ENCODE measurements at places on chromosomes 3 and 15.
A peak's percentile ranks its signal among the peaks of the same experiment; 100 is the strongest.

DNA sequence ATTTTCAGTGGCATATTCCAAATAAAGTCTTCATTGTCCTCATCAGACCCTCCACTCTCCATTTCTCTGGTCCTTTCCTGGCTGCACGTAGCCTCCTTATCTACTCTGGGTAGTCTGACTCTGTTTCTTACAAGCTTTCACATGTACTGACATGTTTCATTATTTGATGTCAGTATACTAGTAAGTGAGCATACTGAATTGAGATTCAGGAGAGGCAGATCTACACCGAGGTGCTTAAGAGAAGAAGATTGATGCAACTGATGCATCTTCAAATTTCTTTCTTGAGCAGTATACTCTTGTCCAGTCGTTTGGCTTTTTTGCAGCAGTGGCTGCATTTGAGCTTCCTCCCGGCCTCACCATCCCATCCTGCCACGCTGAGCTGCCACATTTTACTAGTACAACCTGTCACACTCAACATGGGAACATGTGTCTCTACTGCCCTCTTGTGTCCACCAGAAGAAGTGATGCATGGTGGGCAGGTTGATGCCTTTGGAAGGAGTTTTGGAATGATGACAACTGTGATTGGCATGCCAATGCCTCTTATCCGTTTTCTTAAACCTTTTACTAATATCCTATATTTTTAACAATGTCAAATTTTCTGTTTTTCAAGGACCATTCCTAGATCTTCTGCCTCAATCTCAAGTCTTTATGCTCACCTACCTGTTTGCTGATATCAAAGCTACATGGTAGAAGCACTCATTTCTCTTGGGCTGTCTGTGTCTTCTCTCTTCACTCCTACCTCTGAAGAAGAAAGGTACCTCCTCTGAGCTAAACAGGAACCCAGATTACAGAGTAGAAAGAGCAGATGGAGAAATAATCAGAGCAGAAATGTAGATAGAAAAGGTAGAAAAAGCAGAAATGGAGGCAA lies 38.7 kb downstream of the GUCA1C start:
- no peak overlapping the region for H3K4me3 ChIP-seq
- no peak overlapping the region for H3K27ac ChIP-seq
- DNase-seq = no peak

DNA sequence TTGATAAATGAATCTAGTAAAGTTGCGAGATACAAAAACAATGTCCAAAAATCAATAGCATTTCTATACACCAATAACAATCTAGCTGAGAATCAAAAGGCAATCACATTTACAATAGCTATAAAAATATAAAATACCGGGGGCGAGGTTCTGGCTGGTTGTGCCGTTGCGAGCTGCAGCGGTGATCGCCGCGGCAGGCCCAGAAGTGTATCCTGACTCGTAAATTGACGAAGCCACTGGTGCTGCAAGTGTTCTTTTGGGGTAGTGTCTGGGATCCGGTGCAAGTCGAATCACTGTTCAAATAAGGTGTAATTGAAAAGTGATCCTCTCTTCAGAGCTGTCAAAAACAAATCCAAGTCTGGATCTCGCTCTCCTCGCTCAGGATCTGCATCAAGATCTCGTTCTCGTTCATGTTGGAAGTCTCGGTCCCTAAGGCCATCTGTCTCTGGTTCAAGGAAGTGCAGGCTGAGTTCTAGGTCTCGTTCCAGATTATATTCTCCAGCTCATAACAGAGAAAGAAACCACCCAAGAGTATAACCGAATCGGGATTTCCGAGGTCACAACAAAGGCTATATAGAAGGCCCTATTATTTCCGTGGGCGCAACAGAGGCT lies 80.1 kb upstream of the STT3B start:
- H3K4me3 ChIP-seq = no peak overlapping the region
- H3K4me1 ChIP-seq = no peaks in the 10 kb centered on the region
- H3K27me3 ChIP-seq = no peaks in the 10 kb centered on the region
- DNase-seq = no peak
- no peaks in the 10 kb centered on the region for H3K36me3 ChIP-seq
- no peak overlapping the region for H3K27ac ChIP-seq

DNA sequence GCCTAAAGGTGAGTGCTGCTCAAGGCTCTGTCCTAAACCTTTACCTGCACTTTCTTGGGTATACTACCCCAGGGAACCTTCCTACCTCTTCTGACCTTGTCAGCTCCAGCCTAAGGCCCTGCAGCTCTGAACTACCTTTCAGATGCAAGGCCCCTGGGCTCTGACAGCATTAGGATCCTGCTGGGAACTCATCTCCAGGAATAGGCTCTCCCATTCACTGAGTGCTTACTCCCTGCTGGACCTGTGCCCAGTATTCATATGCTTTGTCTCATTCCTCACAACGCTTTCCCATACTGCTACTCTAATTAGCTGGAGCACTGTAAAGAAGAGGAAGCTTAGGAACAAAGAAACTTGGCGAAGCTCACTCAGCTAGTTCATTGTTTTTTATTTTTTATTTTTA lies 53.8 kb upstream of the RAB6B start:
- H3K27me3 ChIP-seq = no peaks in the 10 kb centered on the region
- H3K27ac ChIP-seq = peak overlapping the region; percentile 59
- H3K36me3 ChIP-seq = no peaks in the 10 kb centered on the region
- peaks cover 53% of the 10 kb centered on the region for H3K4me1 ChIP-seq

DNA sequence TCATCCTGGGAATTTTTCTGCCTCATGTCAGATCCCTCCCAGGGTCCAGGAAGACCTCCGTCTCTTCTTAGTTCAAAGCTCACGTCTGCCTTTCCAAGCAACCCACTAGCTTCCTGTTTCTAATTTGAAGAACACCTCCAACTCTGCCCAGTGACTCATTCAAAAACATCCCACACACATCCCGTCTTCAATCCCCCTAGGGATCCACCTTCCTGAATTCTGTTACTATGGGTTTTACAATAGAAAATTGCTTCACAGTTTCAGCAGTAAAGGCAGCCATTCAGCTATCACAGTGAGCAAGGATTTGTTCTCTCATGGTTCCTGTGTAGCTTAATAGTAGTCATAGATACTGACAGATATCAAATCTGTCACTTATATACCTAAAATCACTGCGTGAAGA lies 308.3 kb upstream of the CCDC54 start:
- no peak for DNase-seq
- no peaks in the 10 kb centered on the region for H3K4me1 ChIP-seq
- H3K36me3 ChIP-seq = no peaks in the 10 kb centered on the region
- H3K27me3 ChIP-seq = no peaks in the 10 kb centered on the region
- no peak overlapping the region for H3K27ac ChIP-seq

DNA sequence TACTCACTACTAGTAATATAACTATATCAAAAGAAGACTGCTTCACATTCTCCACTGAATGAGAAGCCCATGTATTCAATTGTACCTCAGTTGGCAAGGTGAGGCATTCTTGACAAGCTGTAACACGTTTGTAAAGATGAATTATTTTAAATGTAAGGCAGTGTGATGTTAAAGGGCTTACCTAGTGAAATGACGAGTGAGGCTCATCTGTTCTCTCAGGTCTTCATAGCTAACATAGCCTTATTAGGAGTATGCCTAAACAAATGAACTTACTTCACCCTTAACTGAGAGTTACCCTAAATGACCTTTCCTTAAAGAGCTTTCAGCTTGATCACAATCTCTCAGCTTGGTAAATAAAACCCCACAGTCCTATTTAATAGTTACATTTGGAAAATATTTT lies 127.3 kb downstream of the FEZF2 start:
- no peak overlapping the region for H3K4me3 ChIP-seq
- no peak overlapping the region for H3K27ac ChIP-seq
- no peak for DNase-seq
- no peaks in the 10 kb centered on the region for H3K4me1 ChIP-seq
- no peaks in the 10 kb centered on the region for H3K36me3 ChIP-seq

- no peaks in the 10 kb centered on the region for H3K27me3 ChIP-seq
- H3K4me3 ChIP-seq = no peak overlapping the region
- no peak overlapping the region for H3K27ac ChIP-seq
- H3K4me1 ChIP-seq = no peaks in the 10 kb centered on the region
These were observed 299.3 kb upstream of the LYSMD4 start for GRCh38 chr15:100032358-100033085.

DNA sequence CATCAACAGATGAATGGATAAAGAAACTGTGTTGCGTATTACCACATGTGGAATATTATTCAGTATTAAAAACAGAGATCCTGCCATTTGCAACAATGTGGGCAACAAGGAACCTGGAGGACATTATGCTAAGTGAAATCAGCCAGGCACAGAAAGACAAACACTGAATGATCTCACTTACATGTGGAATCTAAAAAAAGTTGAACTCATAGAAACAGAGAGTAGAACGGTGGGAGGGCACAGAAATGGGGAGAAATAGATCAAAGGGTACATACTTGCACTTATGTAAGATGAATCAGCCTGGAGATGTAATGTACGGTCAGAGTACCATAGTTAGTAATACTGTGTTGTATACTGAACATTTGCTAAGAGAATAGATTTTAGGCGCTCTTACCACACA lies 29.8 kb upstream of the MUC13 start:
- H3K27me3 ChIP-seq = no peaks in the 10 kb centered on the region
- no peaks in the 10 kb centered on the region for H3K36me3 ChIP-seq
- no peak overlapping the region for H3K27ac ChIP-seq
- no peak for DNase-seq
- no peaks in the 10 kb centered on the region for H3K4me1 ChIP-seq
- no peak overlapping the region for H3K4me3 ChIP-seq

DNA sequence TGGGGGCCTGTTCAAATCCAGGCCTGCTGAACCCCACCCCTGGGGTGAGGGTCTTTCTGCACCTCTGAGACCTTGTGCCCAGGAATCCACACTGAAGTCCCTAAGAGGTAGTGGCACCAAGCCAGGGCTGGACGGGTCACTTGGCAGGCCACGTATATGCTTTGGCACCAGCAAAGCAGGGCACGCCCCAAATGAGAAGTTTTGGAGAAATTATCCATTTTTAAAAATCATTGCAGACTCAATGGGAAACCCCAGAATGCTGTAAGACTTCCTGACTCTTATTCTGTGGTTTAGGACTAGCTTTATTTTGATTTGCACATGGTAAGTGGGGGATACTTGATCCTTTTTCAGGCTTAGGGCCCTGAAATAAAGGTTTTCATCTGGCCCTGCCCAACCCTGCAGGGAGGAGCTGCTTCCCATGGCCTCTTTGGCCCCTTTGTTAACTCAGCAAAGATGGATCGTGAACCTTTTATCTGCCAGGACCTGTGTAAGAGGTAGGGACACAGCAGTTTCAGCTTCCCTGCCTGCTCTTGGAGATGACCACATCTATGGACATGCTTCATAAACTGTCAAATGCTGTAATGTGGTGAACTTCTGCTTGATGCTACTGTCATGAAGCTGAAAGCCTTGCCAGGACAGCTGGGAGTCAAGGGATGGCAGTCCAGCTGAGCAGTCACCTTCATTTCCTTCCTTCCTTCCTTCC lies 88.0 kb downstream of the HMG20A start:
- no peak for DNase-seq
- no peaks in the 10 kb centered on the region for H3K36me3 ChIP-seq
- H3K27me3 ChIP-seq = no peaks in the 10 kb centered on the region
- no peak overlapping the region for H3K4me3 ChIP-seq

GRCh38 chr3:186417791-186418190 lies 55.8 kb upstream of the DGKG start:
- H3K27ac ChIP-seq = no peak overlapping the region
- DNase-seq = no peak
- no peak overlapping the region for H3K4me3 ChIP-seq

DNA sequence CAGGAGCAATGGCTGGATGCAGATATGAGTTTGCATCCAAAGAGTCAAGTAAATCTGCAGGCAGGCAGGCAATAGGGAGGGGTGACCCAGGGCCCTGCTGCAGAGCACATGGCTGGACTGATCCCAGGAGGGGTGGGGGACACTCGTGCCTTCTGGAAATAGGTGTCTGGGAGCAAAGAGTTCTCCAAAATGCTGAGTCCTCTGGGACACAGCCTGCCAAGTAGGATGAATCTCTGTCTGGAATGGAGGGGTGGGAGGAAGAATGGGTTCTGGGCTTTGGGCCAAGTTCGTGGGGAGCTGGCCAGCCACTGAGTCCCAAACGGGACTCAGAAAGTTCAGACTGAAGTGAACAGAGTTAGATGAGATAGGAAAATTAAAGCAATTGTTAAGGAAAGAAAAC lies 214.5 kb downstream of the MTHFS start:
- H3K4me1 ChIP-seq = no peaks in the 10 kb centered on the region
- H3K27ac ChIP-seq = no peak overlapping the region
- H3K36me3 ChIP-seq = no peaks in the 10 kb centered on the region
- DNase-seq = no peak
- no peaks in the 10 kb centered on the region for H3K27me3 ChIP-seq

- H3K27me3 ChIP-seq = no peaks in the 10 kb centered on the region
- no peak for DNase-seq
- H3K4me1 ChIP-seq = peaks cover 41% of the 10 kb centered on the region
- no peak overlapping the region for H3K4me3 ChIP-seq
- peaks cover 7% of the 10 kb centered on the region for H3K36me3 ChIP-seq
- H3K27ac ChIP-seq = no peak overlapping the region
These were observed 4.9 kb downstream of the TLR9 start for GRCh38 chr3:52220380-52221026.

- H3K4me3 ChIP-seq = no peak overlapping the region
- DNase-seq = no peak
- H3K4me1 ChIP-seq = no peaks in the 10 kb centered on the region
- no peaks in the 10 kb centered on the region for H3K27me3 ChIP-seq
These were observed 6.1 kb downstream of the ERICH6 start for GRCh38 chr3:150697646-150698045.

- peaks cover 53% of the 10 kb centered on the region for H3K36me3 ChIP-seq
- no peaks in the 10 kb centered on the region for H3K27me3 ChIP-seq
- no peak overlapping the region for H3K4me3 ChIP-seq
- H3K4me1 ChIP-seq = peaks cover 20% of the 10 kb centered on the region
- DNase-seq = no peak
These were observed 21.5 kb upstream of the C3orf62 start for GRCh38 chr3:49298511-49298910.

DNA sequence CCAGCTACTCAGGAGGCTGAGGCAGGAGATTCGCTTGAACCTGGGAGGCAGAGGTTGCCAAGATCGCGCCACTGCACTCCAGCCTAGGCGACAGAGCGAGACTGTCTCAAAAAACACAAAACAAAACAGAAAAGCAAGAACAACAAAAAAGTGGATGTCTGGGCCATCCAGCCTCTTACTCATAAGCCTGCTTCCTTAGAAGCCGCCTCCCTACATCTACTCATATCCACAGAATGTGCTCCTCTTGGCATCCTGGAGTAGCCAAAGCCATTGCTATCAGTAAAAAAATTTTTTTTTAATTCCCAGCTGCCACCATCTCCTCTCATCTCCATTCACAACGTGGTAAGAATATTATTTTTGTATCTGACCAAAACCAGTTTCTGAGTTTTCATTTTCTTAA lies 10.8 kb downstream of the ZSCAN2 start:
- H3K4me3 ChIP-seq = no peak overlapping the region
- no peaks in the 10 kb centered on the region for H3K4me1 ChIP-seq

DNA sequence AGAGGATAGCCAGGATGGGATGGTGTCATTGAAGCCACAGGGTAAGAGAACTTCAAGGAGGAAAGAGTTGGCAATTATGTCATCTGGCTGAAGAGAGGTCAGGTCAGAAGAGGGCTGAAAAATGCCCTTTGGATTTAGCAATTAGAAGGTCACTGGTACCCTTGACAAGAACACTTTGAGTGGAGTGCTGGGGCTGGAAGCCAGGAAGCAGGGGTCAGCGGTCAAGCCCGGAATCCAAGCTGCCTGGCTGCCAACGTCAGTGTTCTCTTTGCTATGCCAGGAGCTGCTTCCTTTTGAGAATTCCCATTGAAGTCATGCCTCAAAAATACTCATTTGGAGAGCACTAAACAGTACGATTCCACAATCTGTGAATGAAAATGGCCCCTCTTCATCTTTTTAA lies 386.5 kb downstream of the SHQ1 start:
- H3K4me3 ChIP-seq = no peak overlapping the region
- no peaks in the 10 kb centered on the region for H3K36me3 ChIP-seq
- H3K27me3 ChIP-seq = no peaks in the 10 kb centered on the region
- DNase-seq = no peak
- no peak overlapping the region for H3K27ac ChIP-seq
- no peaks in the 10 kb centered on the region for H3K4me1 ChIP-seq

Data from esophagus squamous epithelium (tissue), 5 donors.